Uterus (tissue), 4 donors: ENCODE measurements at places on chromosomes 7 and 10. TPM values are rescaled to one million over a fixed set of nuclear protein-coding genes. Genes with fewer than 3 reads are reported as not detected.
A peak's percentile ranks its signal among the peaks of the same experiment; 100 is the strongest.

The TBXAS1 gene
- total RNA-seq: 6.6 TPM

The HHEX gene
- 16.8 TPM for total RNA-seq

The MYH16 gene
- not detected for total RNA-seq

The CFAP43 gene
- total RNA-seq: 23.8 TPM

- no peaks in the 10 kb centered on the region for H3K4me1 ChIP-seq
- peak overlapping the region; percentile 81 for H3K27ac ChIP-seq
Measured at GRCh38 chr7:135976312-135977006, 700 bp downstream of the MTPN start.

DNA sequence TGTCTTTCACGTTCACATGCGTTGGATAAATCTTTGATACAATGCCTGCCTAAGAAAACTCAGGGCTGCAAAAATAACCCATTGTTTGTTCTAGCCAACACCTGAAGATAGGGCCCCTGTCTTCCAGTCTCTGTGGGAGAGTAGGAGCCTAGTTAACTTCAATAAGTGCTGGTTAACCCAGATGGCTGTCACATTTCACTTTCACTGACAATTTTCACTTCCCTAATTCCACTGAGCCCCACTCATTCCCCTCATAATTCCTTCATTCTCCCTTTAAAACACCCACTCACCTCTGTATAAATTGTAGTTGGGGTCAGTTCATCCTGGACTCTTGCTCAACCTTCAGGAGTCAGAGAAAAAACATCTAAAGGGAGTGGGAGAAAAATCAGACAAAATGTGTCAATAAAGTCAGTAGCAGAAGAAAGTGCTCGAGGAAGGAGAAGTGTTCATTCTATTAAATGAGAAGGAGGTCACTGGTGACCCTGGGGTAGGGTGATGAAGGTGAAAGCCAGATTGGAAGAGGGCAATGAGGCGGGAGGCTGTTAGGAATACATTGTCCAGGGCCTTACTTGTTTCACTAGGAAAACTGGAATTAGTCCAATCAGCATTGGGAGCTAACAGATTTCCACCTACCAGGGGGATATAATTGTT, 51.2 kb upstream of the ABI1 start:
- no peak overlapping the region for H3K4me3 ChIP-seq
- no peaks in the 10 kb centered on the region for H3K27me3 ChIP-seq
- no peak overlapping the region for H3K27ac ChIP-seq

- H3K27me3 ChIP-seq: no peaks in the 10 kb centered on the region
- H3K27ac ChIP-seq: no peak overlapping the region
Measured at GRCh38 chr10:60082341-60082740, 176.0 kb upstream of the CCDC6 start.

- H3K4me3 ChIP-seq: no peak overlapping the region
- H3K4me1 ChIP-seq: no peaks in the 10 kb centered on the region
- no peaks in the 10 kb centered on the region for H3K36me3 ChIP-seq
- H3K27me3 ChIP-seq: no peaks in the 10 kb centered on the region
- H3K27ac ChIP-seq: no peak overlapping the region
Measured at GRCh38 chr10:36725581-36726520, 399.5 kb upstream of the ANKRD30A start.

- no peaks in the 10 kb centered on the region for H3K36me3 ChIP-seq
- H3K4me1 ChIP-seq: no peaks in the 10 kb centered on the region
- H3K27ac ChIP-seq: no peak overlapping the region
Measured at GRCh38 chr7:155380221-155380861, 77.6 kb upstream of the EN2 start.

DNA sequence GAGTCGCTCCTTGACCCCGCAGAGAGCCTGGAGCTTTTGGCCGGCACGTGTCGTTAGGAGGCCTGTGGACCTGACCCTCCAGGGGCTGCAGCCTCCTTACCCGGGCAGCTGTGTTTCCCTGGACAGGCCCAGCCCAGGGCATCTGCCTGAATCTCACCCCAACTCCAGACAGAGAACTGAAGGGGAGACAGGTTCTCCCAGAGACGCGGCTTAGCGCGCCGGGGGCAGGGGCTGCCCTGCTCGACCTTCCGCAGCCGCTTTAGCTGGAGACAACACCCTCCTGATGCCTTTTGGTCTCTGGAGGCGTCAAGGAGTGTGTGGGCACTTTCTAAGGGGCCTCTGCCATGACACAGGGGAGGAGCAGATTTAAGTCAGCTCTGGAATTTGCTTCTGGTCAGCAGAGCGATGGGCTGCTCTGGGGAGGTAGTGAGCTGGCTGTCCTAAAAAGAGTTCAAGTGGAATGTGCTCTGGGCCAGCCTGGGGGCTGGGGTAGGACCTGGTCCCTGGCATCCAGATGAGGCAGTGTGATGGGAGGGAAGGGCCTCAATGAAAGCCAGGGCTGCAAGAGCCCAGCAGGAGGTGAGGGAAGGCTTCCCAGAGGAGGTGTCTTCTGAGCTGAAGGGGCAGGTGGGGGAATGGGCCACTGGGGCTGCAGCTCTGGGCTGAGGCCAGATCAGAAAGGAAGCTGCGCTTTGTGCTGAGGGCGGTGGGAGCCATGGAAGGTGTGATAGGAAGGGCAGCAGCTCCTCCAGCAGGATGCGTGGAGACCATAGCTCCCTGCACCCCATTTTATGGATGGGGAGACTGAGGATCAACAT, 5.8 kb downstream of the GRIFIN start:
- no peak overlapping the region for H3K27ac ChIP-seq
- H3K4me3 ChIP-seq: no peak overlapping the region
- H3K4me1 ChIP-seq: no peaks in the 10 kb centered on the region
- no peaks in the 10 kb centered on the region for H3K36me3 ChIP-seq
- no peak for DNase-seq

DNA sequence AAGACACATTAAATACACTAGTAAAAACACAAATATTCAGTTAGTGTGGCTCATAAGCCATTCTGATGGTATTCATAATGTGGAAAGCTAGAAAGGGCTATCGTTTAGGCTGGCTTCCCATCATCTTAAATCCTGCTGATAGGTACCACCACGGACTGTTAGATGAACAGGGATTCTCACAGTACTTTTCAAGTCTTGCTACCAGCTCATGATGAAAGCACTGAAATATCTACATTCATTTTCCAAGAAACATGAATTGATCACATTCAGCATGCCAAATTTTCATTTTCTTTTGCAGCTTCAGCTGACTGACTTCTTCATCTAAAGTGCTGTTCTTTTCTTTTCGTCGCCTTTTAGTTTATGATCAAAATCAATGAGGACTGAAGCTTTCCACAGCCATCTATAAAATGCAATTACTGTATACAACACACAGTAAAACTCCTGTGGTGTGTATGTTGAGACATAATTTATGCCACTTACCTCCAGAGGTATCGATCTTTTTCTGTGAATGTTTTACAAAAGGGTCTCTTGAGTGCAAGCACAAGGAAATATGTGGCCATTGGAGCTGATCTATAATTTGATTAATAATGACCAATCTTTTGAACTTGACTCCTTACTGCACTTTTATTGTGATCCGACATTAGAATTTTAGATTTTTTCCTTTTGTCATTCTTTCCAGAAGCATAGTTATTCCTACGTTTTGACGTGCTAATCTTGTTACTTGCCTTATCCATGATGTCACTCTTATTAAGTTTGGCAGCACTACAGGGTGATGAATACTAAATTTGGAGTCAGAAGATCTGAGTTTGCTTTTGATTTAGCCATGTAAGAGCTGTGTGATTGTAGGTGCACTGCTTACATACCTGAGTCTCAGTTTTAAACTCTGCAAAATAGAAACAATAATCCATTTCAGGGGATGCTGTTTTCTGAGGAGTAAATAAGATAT, 58.4 kb downstream of the NXPH1 start:
- H3K27me3 ChIP-seq: no peaks in the 10 kb centered on the region
- H3K4me3 ChIP-seq: no peak overlapping the region
- no peak overlapping the region for H3K27ac ChIP-seq
- DNase-seq: no peak

- no peaks in the 10 kb centered on the region for H3K27me3 ChIP-seq
- no peak for DNase-seq
- no peaks in the 10 kb centered on the region for H3K36me3 ChIP-seq
- H3K4me1 ChIP-seq: no peaks in the 10 kb centered on the region
Measured at GRCh38 chr10:26335574-26336093, 102.5 kb upstream of the APBB1IP start.

GRCh38 chr7:23422909-23423308, 47.4 kb downstream of the IGF2BP3 start:
- no peak overlapping the region for H3K27ac ChIP-seq
- no peak for DNase-seq
- no peaks in the 10 kb centered on the region for H3K36me3 ChIP-seq

- H3K36me3 ChIP-seq: no peaks in the 10 kb centered on the region
- H3K27me3 ChIP-seq: no peaks in the 10 kb centered on the region
Measured at GRCh38 chr7:64892666-64893309, 10.3 kb upstream of the ZNF273 start.

GRCh38 chr10:117071286-117072050, 66.5 kb upstream of the SHTN1 start:
- H3K27me3 ChIP-seq: no peaks in the 10 kb centered on the region
- no peak overlapping the region for H3K4me3 ChIP-seq
- H3K36me3 ChIP-seq: no peaks in the 10 kb centered on the region
- no peaks in the 10 kb centered on the region for H3K4me1 ChIP-seq
- no peak for DNase-seq
- no peak overlapping the region for H3K27ac ChIP-seq

DNA sequence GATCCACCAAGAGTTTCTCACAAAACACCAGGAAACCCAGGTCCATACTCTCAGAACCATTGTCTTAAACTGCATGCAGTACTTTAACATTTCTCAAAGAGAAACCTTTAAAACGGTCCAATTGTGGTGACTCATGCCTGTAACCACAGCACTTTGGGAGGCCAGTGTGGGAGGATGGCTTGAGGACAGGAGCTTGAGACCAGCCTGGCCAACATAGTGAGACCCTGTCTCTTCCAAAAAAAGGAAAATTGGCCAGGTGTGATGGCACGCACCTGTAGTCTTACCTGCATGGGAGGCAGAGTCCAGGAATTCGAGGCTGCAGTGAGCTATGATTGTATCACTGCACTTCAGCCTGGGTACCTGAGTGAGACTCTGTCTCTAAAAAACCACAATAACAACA, 97.5 kb upstream of the OIT3 start:
- H3K27ac ChIP-seq: no peak overlapping the region
- H3K4me1 ChIP-seq: no peaks in the 10 kb centered on the region
- H3K36me3 ChIP-seq: no peaks in the 10 kb centered on the region
- no peak for DNase-seq
- no peak overlapping the region for H3K4me3 ChIP-seq
- H3K27me3 ChIP-seq: no peaks in the 10 kb centered on the region

DNA sequence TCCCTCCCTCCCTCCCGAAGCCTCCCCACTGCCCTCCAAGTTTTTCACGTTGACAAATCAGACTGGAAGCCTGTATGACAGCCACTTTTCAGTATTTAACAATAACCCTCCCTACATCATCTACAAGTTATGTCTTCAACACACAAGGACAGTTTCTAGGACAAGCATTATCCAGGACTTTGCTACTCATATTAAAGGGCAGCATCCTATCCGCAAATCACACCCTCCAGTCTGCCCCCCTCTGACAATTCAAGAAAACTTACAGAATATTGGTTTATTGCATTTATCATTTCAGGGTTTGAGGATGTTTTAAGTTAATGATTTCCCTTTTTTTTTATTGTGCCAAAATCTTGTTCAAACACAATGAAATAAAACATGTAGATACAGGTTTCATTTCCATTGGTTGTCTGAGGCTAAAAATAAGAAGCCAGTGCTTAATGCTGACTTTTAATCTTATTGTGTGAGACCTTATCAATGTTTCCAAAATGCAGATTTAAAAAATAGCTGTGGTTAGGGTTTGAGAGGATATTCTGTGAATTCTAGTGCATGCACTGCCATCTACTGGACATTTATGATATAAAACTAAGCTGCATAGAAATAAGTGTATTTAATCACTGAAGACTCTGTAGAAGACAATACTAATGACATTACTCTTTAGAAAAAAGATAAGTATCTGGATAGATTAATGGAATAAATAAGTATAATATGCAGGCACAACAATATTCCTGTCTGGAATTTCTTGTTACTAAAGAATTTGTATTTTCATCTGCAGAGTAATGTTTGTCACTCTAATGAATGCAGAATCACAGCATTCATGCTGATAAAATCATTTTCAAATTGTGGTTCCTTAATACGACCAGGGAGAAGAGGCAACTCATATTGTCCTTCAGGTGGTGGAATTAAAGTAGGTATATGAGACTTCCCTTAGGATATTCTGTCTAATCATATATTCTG, 64.1 kb downstream of the CAV1 start:
- DNase-seq: no peak
- H3K27ac ChIP-seq: peak overlapping the region; percentile 57
- no peaks in the 10 kb centered on the region for H3K4me1 ChIP-seq
- no peaks in the 10 kb centered on the region for H3K36me3 ChIP-seq
- H3K27me3 ChIP-seq: no peaks in the 10 kb centered on the region

DNA sequence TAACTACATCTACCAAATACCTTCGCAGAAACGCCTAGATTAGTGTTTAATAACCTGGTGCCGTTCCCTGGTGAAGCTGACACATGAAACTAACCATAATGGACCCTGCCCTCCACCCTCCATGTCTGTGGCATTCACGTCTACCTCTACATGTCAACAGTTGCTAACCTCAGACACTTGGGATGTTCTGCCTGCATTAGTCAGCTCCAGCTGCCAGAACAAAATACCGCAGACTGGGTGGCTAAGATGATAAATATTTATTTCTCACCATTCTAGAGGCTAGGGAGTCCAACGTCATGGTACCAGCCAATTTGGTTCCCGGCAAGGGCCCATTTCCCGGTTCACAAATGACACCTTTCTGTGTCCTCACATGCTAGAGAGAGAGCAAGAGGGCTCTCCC, 118.5 kb upstream of the CHST15 start:
- no peak for DNase-seq
- no peaks in the 10 kb centered on the region for H3K4me1 ChIP-seq
- H3K36me3 ChIP-seq: no peaks in the 10 kb centered on the region
- H3K4me3 ChIP-seq: no peak overlapping the region
- H3K27me3 ChIP-seq: no peaks in the 10 kb centered on the region

DNA sequence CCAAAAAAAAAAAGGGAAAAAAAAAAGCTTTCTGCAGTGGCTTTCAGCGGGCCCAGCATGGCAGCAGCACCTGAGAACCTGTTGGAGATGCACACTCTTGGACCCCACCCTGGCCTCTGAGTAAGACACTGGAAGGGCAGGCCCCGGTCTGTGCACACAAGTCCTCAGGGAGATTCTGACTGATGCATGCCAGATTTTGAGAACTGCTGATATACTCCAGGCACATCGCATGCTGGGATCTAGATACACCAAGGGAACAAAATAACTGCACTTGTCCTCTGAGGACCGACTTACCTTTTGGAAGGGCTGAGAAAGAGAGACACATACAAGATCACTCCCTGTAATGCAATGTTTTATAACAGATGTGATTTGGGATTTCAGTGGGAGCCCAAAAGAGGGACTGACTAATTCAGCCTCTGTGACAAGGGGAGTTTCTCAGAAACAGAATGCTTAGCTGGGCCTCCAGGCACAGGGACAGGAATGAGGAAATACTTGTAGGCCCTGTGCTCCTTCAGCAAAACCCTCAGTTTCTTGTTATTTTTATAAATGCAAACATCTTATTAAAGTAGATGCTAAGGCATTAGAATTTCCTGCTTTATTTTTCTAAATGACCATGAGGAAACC, 8.2 kb downstream of the EGFR start:
- H3K36me3 ChIP-seq: no peaks in the 10 kb centered on the region
- no peak overlapping the region for H3K4me3 ChIP-seq
- H3K27ac ChIP-seq: peak overlapping the region; percentile 67
- DNase-seq: no peak
- no peaks in the 10 kb centered on the region for H3K27me3 ChIP-seq
